CD4-positive, alpha-beta T cell treated with Interleukin-1 beta for 1 hour (primary cell): ENCODE measurements at places on chromosomes 5 and 9.
A peak's percentile ranks its signal among the peaks of the same experiment; 100 is the strongest.

GRCh38 chr5:141597394-141597793 is 21.4 kb downstream of the DIAPH1 start:
- no peak for DNase-seq

DNA sequence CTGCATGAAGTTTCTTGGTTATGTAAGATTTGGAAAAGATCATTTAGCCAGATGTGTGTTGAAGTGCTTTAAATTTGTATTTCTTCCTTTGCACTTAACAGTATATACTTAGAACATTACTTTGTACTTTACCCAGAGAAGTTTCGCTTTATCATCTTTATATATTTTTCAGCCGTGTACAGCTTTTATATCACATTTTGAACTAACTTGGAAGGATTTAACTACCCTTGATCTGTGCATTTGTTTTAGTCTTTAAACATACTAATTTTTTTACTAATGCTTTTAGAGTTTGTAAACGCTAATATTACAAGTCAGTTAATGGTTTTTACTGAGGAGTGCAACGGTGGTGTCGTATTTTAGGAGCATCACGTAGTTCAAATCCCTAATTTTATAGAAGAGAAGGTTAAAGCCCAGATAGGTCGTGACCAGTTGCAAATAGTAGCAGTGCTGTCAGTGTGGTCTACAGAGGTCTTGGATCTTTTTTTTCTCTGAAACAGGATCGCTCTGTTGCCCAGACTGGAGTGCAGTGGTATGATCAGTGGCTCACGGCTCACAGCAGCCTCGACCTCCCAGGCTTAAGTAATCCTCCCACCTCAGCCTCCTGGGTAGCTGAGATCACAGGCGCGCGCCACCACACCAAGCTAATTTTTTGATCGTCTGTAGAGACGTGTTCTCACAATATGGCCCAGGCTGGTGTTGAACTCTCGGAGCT is 2.0 kb downstream of the MATR3 start:
- no peak for DNase-seq

DNA sequence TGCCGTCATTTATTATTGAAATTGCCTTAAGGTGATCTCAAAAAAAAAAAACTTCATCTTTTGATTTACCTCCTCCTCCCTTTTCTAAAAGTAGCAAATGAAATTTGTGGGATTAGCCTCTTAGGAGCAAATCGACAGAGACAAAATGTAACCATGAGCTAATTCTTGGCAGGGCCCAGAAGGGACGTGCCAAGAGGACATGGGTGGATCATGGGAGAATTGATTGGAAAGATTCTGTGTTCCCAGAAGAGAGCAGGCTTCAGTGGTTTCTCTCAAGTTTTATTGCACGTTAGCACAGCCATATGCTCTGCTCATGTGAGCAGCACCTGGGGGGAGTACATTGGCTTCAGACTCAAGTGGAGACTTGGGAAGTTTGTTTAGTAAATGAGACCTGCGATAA is 394.6 kb downstream of the ELAVL2 start:
- DNase-seq, result no peak

DNA sequence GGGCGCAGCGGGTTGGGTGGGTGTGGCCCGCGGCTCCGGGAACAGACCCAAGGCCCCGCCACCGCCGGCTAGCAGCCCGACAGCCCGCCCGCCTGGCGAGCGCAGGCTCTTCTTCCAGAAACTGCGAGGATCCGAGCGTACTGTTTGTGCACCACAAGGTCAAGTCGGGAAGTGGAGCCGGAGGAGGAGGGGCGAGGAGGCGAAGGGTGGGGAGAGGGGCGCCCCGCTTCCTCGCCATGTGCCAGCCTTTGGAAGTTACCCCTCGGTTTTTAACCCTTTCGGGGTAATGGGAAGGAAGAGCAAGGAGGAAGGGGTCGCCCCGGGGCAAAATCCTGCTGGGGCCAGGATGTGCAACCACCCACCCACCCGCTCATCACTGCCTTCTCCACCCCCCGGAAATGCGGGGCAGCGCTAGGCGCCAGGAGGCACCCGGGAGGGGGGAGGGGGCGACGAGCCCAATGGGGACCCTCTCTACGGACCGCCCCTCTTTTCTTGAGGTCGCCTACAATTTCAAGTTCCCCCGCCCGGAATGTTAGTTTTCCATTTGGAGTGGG is 1.1 kb upstream of the JADE2 start:
- DNase-seq, result peak; percentile 70

DNA sequence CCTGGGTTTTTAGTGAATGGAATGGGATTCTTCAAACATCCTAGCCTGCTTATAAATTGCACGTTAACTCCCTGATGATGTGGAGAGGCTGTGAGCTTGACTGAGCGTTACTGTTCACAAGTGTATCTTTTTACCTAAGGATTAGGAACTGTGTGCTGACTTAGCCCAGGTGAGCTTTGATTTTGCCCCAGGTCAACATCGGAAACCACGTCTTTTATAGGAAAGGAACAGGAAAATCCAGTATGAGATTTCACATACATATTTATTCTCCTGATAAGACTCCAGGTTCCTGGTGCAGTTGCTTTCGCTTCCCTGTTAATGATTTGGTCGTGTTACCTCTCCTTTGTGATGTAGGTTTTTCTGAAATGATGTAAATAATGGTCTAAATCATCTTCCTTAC is 103.2 kb upstream of the BASP1 start:
- DNase-seq, result no peak

GRCh38 chr9:95833546-95834178 is 41.8 kb upstream of the ERCC6L2 start:
- DNase-seq, result no peak

DNA sequence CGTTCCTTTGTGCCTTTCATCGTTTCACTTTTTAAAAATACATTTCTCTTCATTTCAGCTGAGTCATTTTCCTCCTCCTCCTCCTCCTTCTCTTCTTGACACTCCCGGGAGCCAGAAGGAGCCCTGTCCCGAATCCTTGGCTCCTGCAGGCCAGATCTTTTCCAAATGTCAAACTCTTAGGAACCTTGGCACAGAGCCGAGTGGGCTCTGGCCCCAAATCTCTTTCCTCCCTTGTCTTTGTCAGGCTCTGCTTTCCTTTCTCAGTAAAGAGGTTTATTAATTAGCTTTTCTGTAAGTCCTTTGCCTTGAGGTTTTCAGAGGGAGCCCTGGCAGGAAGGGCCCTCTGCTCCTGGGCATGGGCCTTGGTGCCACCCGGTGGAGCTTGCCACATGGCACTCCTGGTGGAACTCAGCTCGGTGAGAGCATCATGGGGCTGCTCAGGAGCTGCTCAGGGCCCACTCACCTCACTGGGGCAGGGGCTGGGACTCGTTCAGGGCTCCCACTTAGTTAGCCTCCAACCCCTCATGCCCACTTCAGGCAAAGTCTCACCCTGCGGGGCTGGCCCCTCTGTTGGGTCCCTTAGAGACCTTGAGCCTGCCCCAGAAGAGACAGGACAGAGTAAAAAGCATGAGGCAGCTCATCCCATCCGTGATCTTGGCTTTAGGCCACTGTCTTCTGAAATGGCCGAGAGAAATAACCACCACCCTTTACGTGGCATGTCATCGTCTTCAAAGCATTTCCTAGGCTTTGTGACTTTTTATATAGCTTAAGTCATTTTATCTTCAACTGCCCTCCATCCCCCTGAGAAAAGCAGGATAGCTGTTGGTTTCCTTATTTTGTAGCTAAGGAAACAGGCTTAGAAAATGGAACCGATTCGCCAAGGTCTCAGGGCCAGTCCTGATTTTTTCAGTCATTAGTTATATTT is 17.1 kb downstream of the STC2 start:
- no peak for DNase-seq

DNA sequence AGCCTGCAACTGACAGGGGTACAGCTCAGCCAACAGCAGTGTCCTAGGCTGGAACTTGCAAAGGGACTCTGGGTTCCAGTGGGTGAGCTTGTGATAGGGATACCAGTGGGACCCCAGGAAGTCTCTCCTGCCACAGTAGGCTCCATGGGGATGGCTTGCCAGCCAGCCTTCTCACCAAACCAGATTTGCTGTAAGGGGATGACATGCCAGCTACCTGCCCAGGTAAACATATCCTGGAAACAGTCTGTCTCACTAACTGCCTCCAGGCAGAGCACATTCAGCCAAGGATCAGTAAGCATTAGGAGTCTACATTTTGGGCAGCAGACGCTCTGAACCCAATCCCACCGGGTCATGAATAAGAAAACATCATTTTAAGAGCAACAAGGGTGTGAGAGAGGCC is 49.9 kb downstream of the SIL1 start:
- DNase-seq, result no peak

DNA sequence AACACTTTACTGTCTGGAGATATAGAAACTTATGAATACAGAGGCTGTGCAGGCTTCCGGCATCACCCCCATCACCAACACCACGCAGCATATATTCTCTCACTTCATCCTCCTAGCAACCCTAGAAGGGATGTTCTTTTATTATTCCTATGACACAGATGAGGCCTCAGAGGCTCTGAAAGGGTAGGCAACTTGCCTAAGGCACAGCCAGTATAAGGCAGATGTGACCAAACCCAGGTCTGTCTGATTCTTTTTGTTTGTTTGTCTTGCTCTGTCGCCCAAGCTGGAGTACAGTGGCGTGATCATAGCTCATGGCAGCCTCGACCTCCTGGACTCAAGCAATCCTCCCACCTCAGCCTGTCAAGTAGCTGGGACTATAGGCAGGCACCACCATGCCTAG is 22.8 kb upstream of the CORO2A start:
- DNase-seq, result no peak

DNA sequence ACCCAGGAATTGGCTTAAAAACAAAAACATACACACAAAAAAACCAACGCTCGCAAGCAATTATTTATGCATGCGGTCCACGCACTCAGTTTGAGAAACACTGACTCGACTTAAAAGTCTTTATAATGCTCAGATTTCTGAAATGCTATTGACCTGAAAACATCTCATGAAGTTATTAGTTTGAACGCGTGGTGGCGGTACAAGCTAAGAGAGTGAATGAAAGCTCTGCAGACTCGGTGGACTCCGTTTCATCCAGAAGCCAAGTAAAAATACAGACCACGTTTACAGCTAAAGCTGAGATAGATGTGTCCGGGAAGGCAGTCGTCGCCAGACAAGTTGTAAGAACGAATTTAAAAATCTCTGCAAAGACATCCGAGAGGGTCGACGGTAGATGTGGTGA is at the start of gene PCDHB6:
Gene PCDHB6 (plus strand): TSS at position 246 of the 400 bp plus-strand sequence. CDS start 201 bp downstream, outside the sequence.
- no peak for DNase-seq
